ENCODE measurements at places on chromosomes 2 and 18. TPM values are rescaled to one million over a fixed set of nuclear protein-coding genes. Genes with fewer than 3 reads are reported as not detected.
A peak's percentile ranks its signal among the peaks of the same experiment; 100 is the strongest.

DNA sequence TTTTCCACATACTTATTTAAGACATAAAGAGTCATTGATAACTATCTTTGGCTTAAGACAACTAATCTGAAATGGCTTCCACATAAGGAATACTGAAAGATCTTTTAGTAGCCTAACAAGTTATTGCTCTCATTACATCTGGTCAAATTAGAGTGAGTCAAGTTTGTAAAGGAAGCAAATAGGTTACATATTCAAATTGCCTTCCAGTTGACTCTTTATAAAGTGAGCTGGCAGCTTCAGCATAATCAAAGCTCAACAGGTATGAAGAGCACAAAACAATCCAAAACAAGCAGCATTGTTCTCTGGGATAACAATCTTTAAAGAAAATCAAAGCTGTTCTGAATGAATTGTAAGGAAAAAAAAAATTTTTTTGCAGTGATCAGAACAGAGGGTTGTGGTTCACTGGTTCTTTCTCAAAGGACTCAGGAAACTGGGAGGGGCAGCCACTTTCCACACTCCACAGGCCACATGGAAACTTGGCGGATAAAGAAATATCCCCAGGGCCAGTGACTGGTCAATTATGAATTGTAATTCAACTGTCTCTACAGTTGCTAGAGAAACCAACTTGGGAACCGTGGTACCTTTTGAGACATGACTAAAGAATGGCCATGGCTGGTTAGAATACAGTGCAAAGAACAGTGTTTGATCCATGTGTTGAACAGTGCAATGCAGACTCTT lies 369.3 kb upstream of the KCNH7 start:
- H3K27me3 ChIP-seq, result no peaks in the 10 kb centered on the region
- H3K4me1 ChIP-seq, result no peaks in the 10 kb centered on the region
- no peaks in the 10 kb centered on the region for H3K36me3 ChIP-seq
- H3K27ac ChIP-seq, result no peak overlapping the region
- no peak overlapping the region for H3K4me3 ChIP-seq

DNA sequence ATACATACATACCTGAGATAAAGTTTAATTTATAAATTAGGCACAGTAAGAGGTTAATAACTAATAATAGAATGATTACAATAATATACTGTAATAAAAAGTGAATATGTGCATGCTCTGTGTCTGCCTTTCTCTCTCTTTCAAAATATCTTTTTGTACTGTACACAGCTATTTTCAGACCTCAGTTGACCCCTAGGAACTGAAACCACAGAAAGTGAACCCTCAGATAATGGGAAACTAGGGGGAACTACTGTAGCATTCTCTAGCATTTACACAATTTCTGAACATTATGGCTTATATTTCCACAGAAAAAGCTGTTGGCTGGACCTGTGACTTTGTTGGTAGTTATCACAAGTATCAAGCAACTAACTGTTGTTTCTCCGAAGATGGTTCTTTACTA lies 25.9 kb downstream of the WDR75 start:
- no peaks in the 10 kb centered on the region for H3K27me3 ChIP-seq
- no peak overlapping the region for H3K4me3 ChIP-seq
- no peaks in the 10 kb centered on the region for H3K4me1 ChIP-seq

- H3K36me3 ChIP-seq, result no peaks in the 10 kb centered on the region
- H3K4me1 ChIP-seq, result no peaks in the 10 kb centered on the region
- H3K27me3 ChIP-seq, result no peaks in the 10 kb centered on the region
- no peak overlapping the region for H3K4me3 ChIP-seq
- no peak overlapping the region for H3K27ac ChIP-seq
- DNase-seq, result no peak
Measured at GRCh38 chr2:206886696-206887095, 52.6 kb upstream of the CPO start.

DNA sequence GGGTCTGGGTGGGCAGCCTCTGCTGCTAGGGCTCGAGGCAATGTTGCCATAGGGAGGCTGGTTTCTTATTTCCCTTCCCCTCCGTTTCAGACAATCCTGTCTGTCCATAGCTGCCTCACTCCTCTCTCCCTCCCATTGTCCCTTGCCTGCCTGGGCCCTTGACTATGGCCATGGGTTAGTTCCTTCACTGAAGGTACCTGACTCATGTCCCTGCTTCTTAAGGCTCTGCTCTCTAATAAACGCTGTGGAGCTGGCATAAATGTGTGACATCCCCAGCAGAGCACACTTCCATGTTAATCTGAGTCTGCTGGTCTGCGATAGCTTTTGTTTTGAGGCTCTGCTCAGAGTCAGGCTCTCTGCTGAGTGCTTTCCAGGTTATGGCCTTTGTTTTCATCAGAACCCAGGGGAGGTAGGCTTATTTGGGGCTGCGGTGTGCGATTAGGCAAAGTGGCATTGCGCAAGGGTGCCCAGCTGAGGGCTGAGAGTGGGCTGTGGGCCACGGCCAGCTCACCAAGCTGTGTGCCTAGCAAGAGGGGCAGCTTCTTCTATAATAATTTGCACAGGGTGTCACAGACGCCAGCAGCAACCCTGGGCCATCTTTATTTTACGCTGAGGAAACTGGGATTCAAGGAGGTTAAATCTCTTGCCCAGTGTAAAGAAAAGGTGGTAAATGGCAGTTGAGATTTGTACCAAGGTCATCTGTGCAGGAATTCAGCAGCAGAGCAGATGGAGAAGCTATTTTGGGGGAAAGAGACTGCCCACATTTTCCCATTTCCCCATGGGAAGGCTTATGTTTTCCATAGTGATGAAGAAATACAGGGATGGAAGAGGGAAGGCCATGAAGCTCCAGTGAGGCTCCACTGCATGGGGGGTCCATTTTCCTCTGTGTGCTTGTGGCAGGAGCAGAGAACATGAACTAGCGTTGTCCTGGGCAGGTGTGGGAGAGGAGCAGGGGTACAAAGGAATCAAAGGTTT lies 25.6 kb downstream of the MRPL33 start:
- H3K27ac ChIP-seq, result peak overlapping the region; percentile 86

DNA sequence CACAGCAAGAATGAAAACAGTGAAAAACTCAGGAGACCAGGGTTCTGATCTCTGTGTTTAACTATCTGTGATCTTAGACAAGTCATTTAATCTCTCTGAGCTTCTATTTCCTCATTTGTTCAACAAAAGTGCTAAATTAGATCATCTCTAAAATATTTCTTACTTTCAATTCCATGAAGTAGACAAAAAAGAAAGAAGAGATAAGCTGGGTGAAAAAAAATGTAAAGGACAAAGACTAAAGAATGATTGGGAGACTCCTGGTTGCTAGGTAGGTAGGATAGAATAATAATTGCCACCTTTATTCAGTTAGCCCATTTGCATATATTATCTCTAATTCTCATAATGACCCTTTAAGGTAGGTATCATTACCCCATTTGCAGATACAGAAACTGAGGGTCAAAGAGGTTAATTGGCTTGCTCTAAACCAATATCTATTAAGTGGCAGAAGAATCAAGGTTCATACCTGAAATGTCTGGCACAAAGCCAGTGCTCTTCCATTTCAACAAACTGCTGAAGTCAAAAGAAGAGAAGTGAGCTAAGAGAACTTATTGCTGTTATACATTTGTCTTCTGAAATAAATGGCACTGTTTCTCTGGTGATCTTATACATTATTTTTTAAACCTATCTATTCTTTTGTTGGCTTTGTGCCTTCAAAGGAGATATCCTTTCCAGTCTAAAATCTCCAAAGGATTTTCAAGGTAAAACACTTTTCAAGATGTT lies 141.7 kb downstream of the OTX1 start:
- no peak for DNase-seq
- H3K27ac ChIP-seq, result no peak overlapping the region
- H3K4me3 ChIP-seq, result no peak overlapping the region
- no peaks in the 10 kb centered on the region for H3K27me3 ChIP-seq

DNA sequence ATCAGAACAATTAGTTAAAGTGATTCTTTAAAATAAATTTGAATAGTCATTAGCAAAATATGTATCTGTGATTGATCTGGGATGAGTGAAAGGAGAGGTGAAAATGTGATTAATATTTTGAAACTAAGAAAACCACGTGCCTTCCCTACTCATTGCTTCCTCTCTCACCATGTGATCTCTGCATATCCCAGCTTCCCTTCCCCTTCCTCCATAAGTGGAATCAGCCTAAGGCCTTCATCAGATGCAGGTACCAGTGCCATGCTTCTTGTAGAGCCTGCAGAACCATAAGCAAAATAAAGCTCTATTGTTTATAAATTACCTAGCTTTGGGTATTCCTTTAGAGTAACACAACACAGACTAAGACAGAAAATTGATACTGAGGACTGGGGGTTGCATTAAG lies 11.2 kb upstream of the STAT1 start:
- H3K27ac ChIP-seq, result no peak overlapping the region
- no peak overlapping the region for H3K4me3 ChIP-seq
- H3K36me3 ChIP-seq, result no peaks in the 10 kb centered on the region
- no peaks in the 10 kb centered on the region for H3K27me3 ChIP-seq

- DNase-seq, result no peak
- H3K4me1 ChIP-seq, result no peaks in the 10 kb centered on the region
- no peak overlapping the region for H3K27ac ChIP-seq
- no peaks in the 10 kb centered on the region for H3K27me3 ChIP-seq
- H3K36me3 ChIP-seq, result no peaks in the 10 kb centered on the region
- no peak overlapping the region for H3K4me3 ChIP-seq
Measured at GRCh38 chr2:46116150-46116549, 181.1 kb upstream of the EPAS1 start.

- no peaks in the 10 kb centered on the region for H3K4me1 ChIP-seq
- H3K27ac ChIP-seq, result no peak overlapping the region
- H3K4me3 ChIP-seq, result no peak overlapping the region
Measured at GRCh38 chr2:186558512-186559276, 31.2 kb upstream of the ITGAV start.

DNA sequence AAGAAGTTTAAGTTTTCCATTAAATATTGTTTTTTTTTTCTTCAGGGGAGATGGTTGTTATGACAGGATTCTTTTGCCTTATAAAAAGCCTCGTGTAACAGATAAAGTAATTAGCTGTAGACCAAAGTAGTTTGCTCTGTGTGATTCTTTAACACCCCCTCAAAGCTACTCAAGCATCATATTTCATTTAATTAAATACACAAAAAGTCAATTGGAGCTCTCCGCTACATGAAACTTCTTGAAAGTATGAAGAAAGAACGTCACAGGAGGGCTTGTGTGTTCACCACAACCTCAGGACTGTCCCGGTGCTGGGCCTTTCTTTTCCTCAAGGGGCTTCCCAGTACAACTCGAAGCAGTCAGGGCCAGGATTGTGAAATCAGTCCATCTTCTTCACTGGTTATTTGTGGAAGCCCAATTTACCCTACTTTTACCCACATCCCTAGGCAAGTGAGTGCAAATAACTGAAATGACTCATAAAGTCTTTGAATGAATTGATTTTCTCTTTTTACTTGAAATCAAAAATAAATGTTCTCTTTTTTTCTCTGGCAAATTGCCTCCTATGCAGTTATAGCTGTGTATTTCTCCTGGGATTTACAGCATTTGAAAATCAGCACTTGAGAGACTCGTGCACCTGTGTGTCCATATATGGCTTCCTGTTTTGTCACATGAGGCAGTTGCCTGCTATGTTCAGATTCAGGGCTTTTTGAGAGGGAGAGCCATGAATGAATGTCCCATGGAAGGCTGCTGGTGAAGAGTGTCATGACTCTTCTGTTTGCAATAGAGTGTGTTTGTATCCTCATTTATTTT lies 48.6 kb downstream of the LINC00305 start:
- no peak overlapping the region for H3K27ac ChIP-seq
- no peak overlapping the region for H3K4me3 ChIP-seq
- H3K36me3 ChIP-seq, result no peaks in the 10 kb centered on the region
- H3K27me3 ChIP-seq, result no peaks in the 10 kb centered on the region
- H3K4me1 ChIP-seq, result no peaks in the 10 kb centered on the region
- DNase-seq, result no peak

DNA sequence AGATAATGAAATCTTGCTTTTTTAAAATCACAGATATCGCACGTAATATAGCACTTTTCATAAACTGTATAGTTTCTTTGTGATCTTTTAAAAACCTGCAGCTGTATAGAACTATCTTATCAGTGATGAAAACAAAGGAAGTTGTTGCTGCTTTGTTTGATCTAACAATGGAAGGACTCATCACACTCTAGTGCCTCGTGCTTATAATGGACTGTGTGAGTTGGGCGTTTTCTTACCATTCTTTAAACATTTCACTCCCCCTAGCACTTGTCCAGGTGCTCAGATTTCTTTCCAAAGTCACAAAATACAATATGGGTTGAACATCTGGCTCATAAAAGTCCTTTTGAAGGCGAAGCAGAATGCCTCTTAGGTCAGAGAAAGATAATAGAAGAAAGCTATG lies 94.8 kb upstream of the SPATS2L start:
- no peak overlapping the region for H3K4me3 ChIP-seq
- no peaks in the 10 kb centered on the region for H3K4me1 ChIP-seq
- no peaks in the 10 kb centered on the region for H3K27me3 ChIP-seq
- H3K27ac ChIP-seq, result no peak overlapping the region
- no peak for DNase-seq
- H3K36me3 ChIP-seq, result no peaks in the 10 kb centered on the region

DNA sequence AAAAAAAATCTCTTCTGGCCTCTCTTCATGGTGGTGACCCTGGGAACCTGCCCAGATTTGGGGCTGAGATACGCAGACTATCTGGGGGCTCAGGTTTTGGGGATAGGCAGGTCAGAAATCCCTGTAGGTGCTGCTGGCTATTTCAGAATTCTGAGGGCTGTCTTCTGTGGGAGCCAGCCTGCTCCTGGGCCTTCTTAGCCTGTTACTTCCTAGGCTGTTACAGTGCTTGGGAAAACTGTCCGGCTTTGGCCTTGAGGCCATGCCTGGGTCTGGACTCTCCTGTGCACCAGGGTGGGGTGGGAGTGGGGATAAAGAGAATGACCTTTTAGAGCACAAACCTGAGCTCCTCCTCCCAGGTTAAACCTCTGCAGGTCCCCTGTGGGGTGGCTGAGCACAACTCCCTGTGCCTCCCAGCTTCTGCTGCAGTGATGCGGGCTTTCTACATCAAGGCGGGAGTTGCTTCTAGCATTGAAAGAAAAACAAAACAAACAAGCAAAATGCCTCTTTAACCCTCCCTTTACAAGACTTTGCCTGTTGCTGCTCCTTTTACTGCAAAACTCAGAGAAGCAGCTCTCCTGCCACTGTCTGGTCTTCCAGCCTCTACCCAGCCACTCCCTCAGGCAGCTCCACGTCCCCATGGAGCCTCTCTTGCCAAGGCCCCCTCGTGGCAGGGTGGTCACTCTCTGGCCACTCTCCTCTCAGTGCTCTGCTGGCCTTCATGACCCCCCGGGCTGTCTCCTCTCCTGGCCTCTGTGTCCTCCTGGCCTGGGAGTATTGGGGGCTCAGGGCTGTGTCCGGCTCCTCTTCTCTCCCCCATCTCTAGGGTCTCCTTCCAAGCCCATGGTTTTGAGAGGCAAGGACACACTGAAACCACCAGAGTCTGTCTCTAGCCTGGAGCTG lies 293.0 kb upstream of the HS6ST1 start:
- no peaks in the 10 kb centered on the region for H3K27me3 ChIP-seq
- H3K4me3 ChIP-seq, result no peak overlapping the region
- H3K4me1 ChIP-seq, result no peaks in the 10 kb centered on the region

ADAM23 gene
- total RNA-seq, result 7.6 TPM

GATA6 gene
- 88.7 TPM for total RNA-seq

LAMA3 gene
- 6.4 TPM for total RNA-seq

TOGARAM2 gene
- 6.6 TPM for total RNA-seq

RAX gene
- not detected for total RNA-seq

MRO gene
- 2.6 TPM for total RNA-seq

TSPYL6 gene
- not detected for total RNA-seq

NCL gene
- total RNA-seq, result 85.8 TPM
